ENCODE measurements at places on chromosomes 4 and X.

DNA sequence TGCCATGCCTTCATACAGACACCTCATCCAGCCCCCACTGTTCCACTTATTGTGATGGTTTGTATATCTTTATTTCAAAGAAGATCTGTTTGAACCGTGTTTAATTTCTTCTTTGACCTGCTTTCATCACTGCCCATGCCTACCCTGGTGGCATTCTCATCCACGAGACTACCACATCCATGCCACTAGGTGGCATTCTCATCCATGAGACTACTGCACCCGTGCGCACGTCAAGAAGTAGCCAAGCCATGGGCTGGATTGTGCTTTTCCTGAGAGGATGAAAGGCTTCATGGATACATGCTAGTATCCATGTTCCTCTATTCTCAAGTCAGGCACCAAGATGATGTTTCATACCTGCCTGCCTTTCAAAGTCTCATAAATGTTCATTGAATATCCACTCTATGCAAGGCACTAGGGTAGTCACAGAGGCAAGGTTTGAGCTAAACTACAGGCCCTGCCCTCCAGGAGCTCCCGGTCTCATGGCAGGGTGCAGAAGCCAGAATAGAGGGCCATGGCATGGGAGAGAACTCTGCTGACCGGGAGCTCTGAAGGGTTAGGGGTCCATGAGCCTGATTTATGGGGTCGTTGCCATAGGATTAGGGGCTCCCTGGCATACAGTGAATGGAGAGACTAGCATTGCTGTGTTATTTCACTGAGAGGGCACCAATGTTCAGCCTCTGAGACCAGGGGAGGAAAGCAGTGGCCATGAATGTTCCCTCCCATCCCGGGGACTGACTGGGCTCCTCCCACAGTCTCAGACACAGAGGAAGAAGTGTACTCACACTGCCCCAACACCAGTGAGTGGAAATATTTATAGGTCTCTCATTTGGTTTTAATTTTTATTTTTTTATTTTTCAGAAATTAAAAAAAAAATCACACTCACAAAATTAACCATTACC is 24.8 kb upstream of the EOLA2 start:
- no peak for DNase-seq

DNA sequence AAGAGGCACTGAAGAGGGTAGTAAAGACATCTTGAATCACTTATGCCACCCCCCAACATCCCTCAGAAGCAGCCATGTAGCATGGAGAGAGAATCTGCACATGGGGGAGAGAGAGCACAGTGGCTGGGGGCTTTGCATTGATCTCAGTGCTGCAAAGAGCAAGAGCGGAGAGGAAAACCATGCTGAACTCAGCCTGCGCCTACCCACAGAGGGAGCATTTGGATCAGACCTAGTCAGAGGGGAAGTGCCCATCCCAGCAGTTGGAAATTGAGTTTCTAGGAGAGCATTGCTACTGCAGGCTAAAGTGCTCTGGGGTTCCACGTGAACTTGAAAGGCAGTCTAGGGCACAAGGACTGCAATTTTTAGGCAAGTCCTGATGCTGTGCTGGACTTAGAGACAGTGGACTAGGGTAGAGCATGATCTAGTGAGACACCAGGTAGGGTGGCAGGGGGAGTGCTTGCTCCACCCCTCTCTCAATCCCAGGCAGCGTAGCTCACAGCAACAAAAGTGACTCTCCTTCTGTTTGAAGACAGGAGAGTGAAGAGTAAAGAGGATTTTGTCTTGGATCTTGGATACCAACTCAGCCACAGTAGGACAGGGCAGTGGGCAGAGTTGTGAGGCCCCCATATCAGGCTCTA is 9.0 kb upstream of the PROM1 start:
- DNase-seq = no peak

DNA sequence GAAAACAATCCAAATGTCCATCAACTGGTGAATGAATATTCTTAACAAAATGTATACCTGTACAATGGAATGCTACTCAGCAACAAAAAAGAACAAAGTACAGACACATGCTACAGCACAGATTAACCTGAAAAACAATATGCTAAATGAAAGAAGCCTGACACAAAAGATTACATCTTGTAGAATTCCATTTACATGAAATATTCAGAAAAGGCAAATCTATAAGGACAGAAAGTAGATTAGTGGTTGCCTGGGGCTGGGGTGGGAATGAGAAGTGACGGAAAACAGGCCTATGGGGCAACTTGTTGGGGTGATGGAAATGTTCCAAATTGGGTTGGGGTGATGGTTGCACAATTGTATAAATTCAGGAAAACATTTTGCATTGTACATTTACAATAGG is 219.1 kb upstream of the GPC4 start:
- DNase-seq = no peak

DNA sequence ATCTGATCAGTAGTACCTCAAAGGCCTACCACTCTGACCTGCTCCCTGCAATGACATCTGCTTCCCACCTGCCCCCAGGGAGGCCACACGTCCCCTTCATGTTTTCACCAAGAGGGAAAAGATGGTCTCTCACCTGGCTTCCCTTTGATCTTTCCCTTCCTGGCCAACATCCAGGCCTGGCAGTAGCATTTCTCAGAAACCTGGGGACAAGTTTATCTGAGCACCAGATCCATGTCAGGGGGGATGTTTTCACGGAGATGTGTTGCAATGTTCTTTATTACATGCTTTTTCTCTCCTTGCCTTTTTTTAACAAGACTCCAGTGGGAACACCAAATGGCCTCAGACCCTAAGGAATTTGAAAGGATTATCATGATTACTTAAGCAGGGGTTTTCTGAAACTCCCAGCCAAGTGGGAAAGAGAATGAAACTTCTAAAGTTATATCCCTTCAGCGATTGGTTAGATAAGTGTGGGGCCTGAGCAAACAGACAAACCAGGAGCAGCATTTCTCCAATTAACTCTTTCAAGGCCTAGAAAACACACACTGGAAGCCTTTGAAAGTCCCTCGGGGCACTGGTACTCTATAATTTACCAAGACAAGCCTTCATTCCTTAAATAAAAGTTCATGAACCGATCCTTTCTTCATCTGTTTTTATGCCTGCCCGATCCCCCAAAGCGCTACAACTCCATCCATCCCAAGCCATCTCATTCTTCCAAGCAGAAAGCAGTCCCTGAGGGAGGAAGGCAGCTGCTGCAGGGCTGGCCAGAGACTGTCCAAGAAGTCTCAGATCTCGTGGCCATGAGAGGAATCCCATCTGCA is 94.1 kb downstream of the BCOR start:
- DNase-seq = no peak

GRCh38 chr4:81214144-81214880 is 710 bp downstream of the PRKG2 start:
- no peak for DNase-seq

DNA sequence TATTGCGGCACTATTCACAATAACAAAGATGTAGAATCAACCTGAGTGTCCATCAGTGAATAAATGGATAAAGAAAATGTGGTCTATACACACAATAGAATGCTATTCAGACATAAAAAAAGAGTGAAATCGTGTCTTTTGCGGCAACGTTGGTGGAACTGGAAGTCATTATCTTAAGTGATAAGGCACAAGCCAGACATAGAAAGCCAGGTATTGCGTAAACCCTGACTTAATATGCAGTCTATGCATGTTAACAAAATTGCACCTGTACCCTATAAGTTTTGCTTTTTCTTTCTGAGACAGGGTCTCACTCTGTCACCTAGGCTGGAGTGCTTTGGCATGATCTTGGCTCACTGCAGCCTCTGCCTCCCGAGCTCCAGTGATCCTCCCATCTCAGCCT is 28.6 kb downstream of the KIAA0232 start:
- no peak for DNase-seq

GRCh38 chr4:182478475-182478874 is 235.3 kb downstream of the TENM3 start:
- DNase-seq = no peak

DNA sequence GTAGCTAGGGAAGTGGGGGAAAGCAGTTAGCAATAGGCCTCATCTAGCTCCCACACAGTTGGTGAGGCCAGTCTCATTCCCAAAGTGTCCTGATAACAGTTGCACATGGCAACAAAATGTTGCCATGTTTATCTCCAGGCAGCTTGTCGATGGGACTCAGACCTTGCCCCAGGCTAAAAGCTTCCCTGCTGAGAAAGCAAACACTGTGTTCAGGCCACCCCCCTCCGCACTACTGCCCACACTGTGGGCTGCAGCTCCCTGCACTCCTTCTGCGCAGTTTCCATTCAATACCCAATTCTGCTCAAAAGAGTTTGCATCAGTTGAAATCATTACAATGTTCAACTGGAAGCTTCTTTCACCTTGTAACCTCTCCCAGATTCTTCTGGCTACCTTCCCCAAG is 287.8 kb upstream of the GK2 start:
- DNase-seq = no peak

DNA sequence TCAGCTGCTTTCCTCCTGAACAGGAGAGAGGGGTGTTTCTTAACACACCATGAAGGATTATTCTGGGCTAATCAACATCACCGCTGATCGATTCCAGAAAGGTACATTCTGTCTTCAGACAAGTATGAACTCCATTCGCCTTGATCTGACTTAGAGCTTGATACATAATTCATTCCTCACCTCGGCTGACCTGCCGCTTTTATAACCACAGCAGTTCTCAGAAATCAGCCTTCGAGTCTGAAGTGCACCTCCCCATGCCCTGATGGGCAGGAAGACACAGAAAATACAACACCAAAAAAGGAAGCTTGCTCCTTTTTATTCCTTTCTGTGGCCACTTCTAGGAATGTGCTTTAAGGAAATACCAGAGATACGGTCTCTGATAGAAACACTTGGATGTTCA is 85.7 kb downstream of the JAKMIP1 start:
- DNase-seq = no peak

DNA sequence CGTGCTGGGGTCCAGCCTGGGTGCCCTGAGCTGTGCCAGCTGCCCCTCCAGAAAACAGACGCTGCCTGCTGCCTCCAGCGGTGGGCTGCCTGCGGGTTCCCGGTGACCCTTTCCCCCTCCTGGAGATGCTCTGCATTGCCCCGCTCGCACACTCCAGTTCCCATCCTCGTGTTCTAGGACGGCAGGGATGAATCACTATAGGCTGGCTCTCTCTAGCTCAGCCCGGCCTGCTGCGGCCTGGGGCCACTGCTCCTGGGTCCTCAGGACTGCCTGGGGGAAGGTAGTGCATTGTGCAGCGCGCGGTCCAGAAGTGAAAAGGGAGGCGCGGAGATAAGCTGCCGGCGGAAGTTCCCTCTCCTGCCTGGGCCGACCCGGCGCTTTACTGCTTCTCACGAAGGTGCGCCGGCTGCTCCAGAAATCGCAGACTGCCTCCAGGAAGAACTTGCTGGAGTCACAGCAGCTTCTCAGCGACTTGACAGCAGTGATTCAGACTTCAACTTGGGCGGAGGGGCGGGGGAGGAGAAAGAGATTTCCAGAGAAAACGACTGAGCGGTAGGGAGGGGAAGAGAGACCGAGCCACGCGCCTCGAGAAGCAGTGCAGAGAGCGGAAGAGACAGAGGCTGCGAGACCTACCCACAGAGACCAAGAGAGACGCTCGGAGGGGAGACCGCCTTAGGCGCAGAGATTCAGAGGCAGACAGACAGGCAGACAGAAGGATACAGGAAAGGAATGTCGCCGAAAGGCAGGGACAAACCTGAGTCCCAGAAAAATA is 6.7 kb upstream of the MSX1 start:
- no peak for DNase-seq

DNA sequence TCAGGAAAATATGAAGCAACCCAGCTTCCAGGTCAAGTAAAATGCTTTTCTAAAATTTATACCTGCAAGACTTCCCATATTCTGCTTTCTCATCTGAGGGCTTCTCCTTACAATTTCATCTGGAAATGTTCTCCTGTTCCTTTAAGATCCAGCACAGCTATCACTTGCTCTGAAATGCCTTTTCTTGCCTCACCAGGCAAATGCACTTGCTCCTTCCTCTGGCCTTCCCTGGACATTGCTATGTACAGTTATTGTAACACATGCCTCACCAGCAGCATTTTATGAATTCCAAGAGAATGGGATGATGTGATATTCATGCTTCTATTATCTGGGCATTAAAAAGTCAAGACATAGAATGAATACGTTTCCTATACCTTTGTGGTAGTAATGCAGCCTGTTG is 842.1 kb upstream of the INTU start:
- DNase-seq = no peak

DNA sequence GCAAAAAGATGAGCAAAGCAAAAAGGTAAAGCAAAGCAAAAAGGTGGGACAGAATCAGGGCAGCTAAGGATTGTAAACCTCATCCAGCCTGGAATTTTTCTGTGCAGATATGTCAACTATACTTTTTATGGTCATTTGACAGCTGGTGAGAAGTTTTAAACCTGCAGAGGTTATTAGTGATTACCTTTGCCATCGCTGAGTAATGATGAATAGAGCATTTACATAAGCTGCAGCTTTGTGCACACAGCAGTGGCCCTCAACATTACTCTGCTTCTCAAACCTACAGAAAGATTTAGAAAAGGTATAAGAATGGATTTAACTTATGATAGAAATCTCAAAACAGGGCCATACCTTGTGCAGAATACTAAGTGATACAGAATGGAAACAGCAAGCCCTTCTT is 54.5 kb upstream of the C4orf54 start:
- DNase-seq = no peak

- no peak for DNase-seq
These were observed 48.1 kb downstream of the WWC2 start for GRCh38 chr4:183147196-183147595.

DNA sequence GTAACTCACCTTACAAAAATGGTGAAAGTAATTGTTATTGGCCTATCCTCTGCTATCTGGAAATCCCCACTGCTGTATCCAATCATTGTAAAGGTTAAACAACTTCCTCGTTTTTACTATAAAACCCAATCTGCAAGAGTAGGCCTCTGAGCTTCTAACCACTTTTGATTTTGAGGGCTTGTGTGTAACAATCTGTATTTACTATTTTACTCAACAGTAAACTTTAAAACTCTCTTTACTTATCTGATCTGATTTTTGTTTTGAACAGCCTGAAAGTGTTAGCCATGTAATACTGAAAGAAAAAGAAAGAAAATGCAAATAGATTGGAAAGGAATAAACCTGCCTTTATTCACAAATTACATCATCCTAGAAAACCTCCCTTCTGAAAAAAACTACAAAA is 63.1 kb downstream of the SLC10A7 start:
- no peak for DNase-seq

DNA sequence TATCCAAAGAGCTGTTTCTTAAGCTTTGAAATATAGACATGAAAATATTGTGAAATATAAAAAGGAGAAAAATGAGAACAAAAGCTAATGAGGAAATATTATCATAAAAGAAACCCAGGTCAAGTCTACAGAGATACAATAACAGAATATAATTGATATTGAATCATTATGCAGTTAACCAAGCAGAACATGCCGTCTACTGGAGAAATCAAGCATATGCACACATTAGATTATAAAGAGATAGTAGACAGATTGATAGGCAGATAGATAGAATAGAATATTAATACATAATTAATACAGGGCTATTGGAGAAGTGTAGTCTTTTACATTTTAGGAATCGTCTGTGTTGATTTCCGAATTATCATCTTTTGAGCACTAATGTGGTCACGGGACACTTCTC is 208.5 kb downstream of the EPHA5 start:
- no peak for DNase-seq

DNA sequence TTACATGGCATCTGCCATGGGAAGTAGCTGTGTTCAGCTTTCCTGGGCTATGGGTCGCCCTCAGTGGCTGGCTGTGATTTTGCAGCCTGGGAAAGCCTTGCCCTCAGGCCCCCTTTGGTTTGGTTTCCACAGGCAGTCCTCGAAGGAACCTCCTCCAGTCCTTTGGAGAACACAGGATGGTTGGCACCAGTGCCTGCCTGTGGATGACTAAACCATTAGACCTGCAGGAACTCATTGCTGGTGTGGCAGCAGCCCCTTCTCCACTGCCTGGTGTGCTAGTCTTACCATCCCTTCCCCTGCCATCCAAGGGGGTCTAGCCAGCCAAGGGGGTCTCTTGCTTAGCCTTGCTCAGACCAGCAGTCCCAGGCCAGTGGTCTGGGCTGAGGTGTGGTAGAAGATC is 71.4 kb upstream of the PJA1 start:
- no peak for DNase-seq

All from stimulated activated CD4-positive, alpha-beta T cell treated with anti-CD3 and anti-CD28 coated beads, Interleukin-1b, Interleukin-23, amount 100 ng/mL, for 24 hours (primary cell).